ENCODE measurements at places on chromosomes 6 and 20.
A peak's percentile ranks its signal among the peaks of the same experiment; 100 is the strongest.

DNA sequence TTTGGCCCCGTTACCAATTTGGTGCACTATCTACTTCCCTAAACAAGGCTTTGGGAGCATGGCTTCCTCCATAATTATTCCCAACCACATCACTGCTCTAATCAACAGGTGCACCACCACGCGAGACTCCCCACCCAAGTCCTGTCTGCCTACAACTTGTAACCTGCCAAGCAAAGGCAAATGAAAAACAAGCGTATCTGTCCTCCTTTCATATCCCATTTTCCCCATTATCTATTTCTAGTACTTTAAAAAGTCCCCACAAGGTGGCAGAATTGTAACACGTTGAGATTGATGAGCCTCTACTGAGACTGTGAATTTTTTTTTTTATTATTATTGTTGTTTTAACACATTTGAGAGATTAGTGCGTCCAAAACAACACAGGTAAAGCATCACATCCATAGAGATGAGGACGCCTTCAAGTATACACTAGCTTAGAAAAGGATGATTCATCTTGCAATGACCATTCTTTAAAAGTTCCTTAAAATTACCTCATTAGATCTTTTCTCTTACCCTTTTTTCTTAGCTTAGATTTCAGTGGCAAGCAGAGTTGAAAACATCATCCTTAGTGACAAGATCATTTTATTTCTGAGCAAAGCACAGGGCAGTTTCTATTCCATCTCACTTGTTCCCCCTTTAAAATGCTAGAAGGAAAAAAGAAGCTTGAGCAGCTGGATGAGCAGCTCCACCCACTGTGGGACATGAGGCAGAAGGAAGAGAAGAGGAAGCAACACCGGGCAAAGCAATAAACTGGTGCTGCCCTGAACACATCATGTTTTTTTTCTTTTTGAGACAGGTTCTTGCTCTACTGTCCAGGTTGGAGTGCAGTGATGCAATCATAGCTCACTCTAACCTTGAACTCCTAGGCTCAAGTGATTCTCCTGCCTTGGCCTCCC is 210.8 kb downstream of the ARHGAP18 start:
- DNase-seq, result peak; percentile 43

GRCh38 chr6:134802426-134803058 is 147.4 kb downstream of the ALDH8A1 start:
- DNase-seq, result no peak

- no peak for DNase-seq
Observed at GRCh38 chr6:111301946-111302345, 181.1 kb downstream of the REV3L start.

GRCh38 chr20:46773680-46774079 is 64.2 kb downstream of the SLC2A10 start:
- no peak for DNase-seq

- no peak for DNase-seq
Observed at GRCh38 chr6:12637960-12638641, 78.5 kb upstream of the PHACTR1 start.

DNA sequence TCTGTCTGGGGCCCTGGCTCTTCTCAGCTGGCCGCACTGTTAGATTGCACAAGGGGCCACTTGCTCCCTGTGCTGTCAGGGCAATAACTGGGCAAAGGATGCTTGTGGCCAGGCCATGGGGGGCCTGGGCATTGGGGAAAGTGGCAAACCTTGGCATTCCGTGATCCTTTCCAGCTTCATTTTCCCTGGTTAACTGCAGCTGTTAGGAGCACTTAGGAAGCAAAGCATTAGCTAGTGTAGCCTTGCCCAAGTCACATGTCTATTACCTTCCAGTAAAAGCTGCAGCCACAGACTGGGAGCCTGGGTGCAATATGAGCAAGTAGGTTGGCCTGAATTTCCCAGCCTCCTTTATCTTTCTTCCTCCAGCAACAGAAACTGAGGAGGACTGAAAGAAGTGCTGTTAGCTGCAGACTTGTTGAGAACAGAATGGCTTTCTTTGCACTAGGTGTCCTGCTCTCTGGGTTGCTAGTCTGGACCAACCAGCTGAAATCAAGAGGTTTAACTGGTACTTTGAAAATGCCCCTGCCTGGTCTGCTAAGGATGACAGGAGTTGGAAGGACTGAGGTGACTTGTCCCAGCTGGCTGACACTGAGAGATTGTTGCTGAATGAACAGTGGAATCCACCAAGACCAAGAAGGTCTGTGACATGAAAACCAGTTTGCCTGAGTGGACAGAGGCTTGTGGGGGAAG is 312.3 kb upstream of the SUPT3H start:
- DNase-seq, result no peak

- DNase-seq, result peak; percentile 24
Observed at GRCh38 chr6:38997128-38997761, 51.3 kb upstream of the GLP1R start.

GRCh38 chr6:165086814-165087213 is 222.6 kb downstream of the C6orf118 start:
- no peak for DNase-seq

- DNase-seq, result no peak
Observed at GRCh38 chr20:9573335-9574151, 59.2 kb downstream of the LAMP5 start.

GRCh38 chr6:96716221-96716620 is 121.1 kb downstream of the GPR63 start:
- no peak for DNase-seq

- no peak for DNase-seq
Observed at GRCh38 chr20:2537101-2537500, 728 bp downstream of the TMC2 start.

DNA sequence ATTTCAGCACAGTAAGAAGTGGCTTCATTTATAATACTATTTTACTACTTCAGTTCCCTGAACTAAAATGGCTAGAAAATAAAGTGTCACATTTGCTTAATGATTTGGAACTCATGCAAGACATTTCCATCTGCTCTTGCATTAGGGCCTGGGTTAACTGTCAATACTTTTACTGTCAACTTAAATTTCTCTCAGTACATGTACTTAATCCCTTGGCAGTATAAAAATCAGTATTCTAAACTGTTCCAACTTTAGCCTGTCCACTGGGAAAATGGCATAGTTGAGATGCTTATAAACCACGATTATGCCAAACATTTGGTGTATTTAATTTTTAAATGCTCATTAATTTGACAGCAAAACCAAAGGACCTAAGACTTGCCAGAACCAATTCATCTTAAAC is 154.5 kb downstream of the ASCC3 start:
- no peak for DNase-seq

DNA sequence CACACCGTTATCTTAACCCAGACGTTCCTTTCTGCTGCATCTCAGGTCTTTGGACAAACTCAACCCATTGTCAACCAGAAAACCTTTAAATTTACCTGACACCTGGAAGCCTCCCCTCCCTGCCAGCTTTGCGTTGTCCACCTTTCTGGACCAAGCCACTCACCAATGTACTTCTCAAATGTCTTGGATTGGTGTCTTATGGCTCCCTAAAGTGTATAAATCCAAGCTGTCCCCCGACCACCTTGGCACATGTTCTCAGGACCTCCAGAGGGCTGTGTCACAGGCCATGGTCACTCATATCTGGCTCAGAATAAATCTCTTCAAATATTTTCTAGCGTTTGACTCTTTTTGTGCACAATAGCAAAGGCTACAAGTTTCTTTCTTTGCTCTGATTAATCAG is 250.0 kb downstream of the DLL1 start:
- no peak for DNase-seq

- no peak for DNase-seq
Observed at GRCh38 chr20:24442909-24443308, 26.5 kb upstream of the SYNDIG1 start.

DNA sequence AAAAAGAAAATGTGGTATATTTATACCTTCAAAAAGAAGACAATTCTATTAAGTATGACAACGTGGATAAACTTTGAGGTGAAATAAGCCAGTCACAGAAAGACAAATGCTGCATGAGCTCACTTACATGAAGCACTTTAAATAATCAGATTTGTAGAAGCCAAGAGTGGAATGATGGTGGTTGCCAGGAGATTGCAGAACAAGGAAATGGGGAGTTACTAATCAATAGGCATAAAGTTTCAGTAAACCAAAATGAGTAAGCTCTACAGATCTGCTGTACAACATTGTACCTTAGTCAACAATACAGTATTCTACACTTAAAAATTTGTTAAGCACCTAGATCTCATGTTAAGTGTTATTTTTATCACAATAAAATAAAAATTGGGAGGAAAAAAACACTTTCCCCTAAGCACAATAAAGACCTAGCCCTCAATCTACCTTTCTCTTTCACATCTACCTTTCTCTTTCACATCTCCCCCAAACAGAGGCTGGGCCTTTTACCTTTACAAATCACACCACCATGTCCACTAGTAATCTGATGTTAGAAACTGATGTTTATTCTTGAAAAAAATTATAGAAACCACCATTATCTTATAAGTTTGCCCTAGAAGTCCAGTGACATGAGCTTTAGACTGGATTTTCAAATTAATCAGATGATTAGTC is 73.9 kb downstream of the PKIB start:
- no peak for DNase-seq

DNA sequence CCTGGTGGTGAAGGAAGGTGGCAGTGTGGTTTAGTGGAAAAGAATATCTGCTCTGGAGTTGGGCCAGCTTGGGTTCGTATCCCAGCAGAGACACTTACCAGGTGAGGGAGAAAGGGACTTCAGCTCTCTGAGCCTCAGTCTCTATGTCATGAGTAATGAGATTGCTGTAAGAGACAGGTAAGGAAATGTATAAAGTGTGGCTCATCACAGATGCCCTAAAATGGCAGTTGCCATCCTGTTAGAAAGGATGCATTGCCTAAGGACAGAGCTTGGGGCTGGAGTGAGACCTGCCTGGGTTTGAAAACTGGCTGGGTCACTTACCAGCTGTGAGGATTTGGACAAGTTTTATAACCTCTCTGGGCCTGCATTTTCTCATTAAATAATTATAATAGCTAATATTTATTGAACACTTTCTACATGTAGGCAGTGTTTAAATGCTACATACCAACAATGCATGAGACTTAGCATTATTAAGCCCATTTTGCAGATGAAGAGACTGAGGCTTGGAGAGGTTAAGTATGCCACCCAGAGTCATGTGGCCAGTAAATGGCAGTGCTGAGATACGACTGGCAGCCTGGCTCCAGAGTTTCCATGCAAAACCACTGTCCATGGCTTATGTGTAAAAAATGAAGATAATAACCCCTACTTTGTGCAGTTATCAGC is 157.0 kb downstream of the SOBP start:
- no peak for DNase-seq

DNA sequence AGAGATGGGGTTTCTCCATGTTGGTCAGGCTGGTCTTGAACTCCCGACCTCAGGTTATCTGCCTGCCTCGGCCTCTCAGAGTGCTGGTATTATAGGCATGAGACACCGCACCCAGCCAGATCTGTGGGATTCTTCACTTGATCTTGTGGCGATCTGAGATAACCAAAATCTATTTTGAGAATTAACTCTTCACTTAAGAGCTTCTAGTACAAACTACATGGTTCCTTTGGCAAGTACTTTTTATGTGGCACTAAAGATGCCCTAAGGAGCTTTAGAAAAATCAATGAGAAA is 37.8 kb upstream of the TFB1M start:
- DNase-seq, result no peak

- DNase-seq, result no peak
Observed at GRCh38 chr6:2429460-2429859, 184.1 kb upstream of the GMDS start.

GRCh38 chr6:127949251-127949650 is 48.4 kb upstream of the THEMIS start:
- no peak for DNase-seq

- no peak for DNase-seq
Observed at GRCh38 chr6:87723170-87724078, 21.4 kb upstream of the AKIRIN2 start.

DNA sequence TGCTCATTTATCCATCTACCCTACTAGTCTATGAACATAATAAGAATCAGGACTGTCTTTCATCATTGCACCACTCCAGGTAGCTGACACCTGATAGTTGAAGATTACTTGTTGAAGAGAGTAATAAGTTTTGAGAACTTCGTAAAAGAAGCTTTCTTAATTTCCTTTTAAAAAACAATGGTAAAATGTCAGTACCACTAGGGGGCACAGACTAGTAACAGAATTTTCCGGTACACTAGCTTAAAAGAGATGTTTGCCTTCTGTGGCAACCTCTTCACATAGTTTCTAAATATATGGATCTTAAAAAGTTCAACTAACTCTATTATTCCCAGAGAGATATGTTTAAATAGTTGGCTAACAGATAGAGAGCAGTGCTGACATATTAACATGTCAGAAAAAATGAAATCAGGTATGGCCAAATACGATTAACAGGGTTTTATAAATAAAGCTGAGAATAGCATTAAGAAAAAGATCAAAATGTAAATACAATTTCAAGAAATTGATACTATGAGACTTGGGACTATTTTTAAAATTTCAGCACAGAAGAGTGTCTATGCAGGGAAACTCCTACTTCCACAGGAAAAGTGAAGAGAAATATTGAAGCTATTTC is 5.4 kb upstream of the KCNQ5 start:
- DNase-seq, result peak; percentile 45

DNA sequence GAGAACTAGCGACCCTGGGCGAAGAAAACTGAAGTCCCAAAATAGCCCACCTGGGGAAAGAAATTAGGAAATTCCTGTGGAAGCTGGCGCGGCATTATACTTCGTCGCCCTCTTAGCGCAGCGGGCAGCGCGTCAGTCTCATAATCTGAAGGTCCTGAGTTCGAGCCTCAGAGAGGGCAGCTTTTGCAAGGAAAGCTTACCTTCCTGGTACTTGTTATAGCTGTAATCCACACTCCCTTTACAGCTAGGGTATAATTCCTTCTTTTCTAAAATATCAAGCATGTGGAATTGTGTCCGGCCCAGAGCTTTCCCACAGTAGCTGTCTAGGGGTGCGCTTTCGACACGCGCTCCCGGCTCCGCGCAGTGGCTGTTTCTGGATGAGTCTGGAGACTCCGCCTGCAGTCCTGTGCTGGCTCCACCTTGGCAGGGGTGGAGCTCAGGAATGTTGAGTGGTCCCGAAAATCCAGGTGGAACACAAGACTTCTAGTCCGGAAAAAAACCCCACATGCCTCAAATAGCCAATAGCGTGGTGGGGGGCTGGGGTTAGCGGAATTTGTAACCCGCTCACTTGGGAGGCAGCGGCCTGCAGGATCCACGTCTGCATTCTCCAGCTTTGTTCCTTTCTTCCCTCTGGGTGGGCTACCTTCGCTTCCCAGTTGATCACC is 83.7 kb upstream of the ZNF322 start:
- DNase-seq, result no peak

DNA sequence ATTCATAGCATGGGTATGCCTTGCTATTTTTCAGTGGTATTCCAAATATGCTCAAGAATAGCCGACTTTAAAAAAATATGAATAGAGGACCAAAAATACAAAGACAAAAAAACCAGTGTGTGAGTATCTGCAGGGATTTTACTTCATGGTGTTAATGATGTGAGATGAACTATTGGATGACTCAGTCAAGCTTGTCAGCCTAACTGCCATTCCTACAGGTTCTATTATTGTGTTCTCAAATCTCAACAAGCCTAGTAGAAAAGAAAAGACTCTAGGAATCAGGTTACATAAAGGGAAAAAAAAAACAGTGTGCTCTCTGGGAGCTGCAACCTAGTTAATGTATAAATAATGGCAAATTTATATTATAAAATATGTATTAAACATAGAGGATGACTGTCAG is 588.4 kb upstream of the BTBD3 start:
- DNase-seq, result no peak

- DNase-seq, result no peak
Observed at GRCh38 chr6:166119116-166119911, 48.3 kb downstream of the TBXT start.
